ENCODE measurements at places on chromosomes 5 and 9.

DNA sequence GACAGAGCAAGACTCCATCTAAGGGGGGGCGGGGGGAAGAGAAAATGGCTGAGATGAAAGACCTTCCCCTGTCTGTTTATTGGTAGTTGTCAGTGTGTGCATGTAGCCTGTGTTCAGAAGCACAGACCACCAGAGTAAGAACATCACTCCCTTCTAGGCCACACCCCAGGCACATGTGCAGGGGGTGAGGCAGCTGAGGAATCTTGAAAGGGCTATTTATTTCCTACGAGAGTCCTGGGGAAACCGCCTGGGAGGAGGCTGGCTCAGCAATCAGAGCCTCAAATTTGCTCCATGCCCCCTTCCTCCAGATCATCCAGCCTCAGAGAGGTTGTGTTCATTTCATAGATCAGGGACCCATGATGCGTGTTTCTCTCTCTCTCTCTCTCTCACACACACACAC, 7.1 kb downstream of the MYORG start:
- no peak for DNase-seq

GRCh38 chr5:128038643-128039042, 44.9 kb upstream of the SLC12A2 start:
- no peak for DNase-seq

- no peak for DNase-seq
These were observed 88.9 kb downstream of the PCSK5 start for GRCh38 chr9:75979362-75979761.

DNA sequence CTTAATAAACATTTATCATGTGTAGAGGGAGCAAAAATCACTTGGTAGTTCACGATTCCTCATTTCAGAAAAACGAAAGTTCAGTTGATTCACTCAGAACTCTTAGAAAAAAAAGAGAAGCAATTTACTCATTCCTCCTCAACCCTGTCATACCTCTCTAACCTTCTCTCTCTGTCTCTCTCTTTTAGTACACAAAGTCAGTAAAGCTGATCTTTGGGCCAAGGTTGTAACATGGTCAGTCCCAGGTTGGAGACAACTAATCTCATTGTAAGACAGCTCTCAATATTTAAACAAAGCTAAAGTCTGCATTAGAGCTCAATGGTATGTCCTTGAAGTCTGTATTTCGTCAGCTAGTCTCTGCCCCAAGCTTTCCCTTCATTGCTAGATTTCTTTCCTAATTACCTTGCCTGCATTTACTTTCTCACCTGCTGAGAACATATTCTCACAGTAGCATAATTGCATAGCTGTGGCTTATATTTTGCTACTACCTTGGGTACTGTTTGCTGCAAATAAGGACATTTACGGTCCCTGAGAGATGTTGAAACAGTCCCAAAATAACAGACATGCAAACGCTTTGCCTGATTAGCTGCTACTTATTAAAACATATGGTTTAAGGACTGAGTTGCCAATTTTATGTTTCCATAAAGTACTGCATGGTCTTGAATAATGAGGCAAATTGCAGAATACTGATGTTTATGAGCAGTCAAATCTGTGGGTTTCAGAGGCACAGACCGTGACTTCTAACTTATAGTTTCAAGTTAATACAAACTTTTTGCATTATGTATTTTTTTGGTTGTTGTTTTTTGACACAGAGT, 138.3 kb downstream of the GPBP1 start:
- DNase-seq, result no peak

- DNase-seq, result no peak
These were observed 158.9 kb downstream of the ADAMTSL1 start for GRCh38 chr9:18632632-18633403.

DNA sequence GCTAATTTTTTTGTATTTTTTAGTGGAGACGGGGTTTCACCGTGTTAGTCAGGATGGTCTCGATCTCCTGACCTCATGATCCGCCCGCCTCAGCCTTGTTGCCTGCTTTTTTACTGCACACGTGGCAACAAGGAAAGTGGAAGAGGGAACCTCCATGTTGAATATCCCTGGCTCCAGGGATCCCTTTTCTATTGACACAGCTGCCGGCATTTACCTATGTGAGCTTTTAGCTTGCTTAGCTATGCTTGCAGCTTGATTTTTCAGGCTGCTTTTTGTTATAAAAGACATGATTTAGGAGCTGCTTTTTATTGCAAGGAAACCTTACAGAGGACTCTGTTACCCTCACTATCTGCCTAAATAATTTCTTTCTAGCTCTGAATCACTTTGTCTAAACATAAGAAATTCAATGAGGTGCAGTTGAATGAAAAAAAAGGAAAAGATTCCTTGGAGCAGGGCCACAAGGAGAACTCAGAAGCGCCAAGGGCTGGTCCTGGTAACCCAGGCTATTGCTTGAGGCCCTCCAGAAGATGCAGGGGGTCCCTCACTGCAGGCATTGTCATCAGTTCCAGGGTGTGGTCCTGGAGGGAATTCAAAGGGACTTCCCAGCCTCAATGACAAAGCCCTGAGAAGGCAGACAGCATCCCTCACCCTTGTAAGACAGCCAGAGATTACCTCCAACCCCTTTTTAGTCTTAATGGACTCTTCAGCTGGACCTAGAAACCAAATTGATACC, 89.9 kb downstream of the SYK start:
- DNase-seq, result no peak

- no peak for DNase-seq
These were observed 346.4 kb upstream of the SLC24A2 start for GRCh38 chr9:20135119-20135697.

DNA sequence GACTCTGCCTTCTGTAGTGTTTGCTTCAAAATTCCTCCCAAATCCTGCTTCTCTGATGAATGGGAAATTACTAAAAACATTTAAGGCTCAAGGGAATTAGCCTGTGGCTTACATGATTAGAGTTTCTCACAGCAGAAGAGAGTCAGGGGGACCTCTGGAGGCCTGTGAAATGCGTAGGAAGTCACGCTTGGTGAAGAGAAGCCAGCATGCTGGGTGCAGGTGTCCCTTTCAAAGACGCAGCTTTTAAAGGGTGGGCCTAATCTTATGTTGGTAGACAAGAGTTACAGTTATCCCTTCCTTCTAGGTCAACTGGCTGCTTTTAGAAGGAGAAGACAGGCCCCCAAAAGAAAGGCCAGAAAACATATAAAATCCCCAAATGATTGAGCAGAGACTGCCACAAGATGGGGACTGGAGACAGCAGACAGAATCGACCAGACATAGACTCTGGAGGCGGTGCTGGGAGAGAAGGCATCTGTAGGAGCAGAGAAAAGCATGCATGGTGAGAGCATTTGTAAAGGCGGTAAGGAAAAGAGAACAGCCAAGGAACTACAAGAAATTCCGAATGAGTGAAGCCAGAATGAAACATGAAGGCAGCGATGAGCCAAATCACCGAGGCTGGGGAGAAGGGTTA, 42.3 kb downstream of the B4GALT1 start:
- no peak for DNase-seq

All from stimulated activated CD4-positive, alpha-beta T cell treated with anti-CD3 and anti-CD28 coated beads, Interleukin-1b, Interleukin-23, amount 100 ng/mL, for 24 hours (primary cell).